ENCODE measurements at places on chromosomes 5 and 9. TPM values are rescaled to one million over a fixed set of nuclear protein-coding genes. Genes with fewer than 3 reads are reported as not detected.

The PCA3 gene
- 0.83 TPM for polyA plus RNA-seq

The ELOVL7 gene
- polyA plus RNA-seq: 12.2 TPM

- no peak for DNase-seq
Measured at GRCh38 chr9:109789556-109789955, 9.6 kb downstream of the PALM2AKAP2 start.

GRCh38 chr5:180839227-180839626, 21.8 kb downstream of the ZFP62 start:
- no peak for DNase-seq
